Nephron progenitor cell (in vitro differentiated cells): ENCODE measurements at places on chromosomes 12 and 14.

DNA sequence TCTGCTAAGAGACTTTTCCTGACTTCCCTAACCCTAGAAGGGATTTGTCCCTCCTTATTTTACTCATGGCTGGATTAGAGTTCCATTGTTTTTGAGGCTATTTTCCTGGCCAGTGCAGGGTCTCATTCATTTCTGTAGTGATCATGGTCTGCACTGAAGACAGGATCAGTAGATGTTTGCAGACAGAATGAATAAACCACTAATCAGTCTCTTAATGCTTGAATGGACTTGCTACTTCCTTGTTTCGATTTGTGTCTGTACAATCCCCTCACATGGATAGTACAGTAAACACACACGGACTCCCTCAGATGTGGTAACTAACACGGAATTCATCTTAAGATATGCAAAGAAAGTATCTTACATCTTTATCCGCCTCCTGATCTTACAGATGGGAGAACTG, 102.6 kb upstream of the PRB2 start:
- H3K36me3 ChIP-seq, result no peaks in the 10 kb centered on the region
- peaks cover 56% of the 10 kb centered on the region for H3K27me3 ChIP-seq
- no peak for DNase-seq
- H3K27ac ChIP-seq, result no peak overlapping the region
- H3K4me3 ChIP-seq, result no peak overlapping the region

DNA sequence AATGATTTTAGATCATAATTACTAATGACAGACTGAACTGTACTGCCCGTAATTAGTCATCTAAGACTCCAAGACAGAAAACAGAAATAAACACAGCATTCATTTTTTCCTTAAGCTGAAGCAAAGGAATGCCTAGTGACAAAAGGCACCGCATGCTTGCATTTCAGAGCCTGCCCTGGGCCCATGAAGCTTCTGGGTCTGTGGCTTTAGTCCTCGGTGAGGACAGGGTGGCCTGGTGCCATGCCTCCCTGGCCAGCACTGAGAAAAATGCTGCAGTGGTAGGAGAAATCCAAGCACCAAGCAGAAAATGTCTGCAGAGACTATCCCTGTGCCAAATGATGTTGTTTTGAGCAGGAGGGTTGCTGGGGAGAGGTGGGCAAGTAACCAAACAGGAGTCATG, 171.6 kb downstream of the CALM1 start:
- no peak overlapping the region for H3K27ac ChIP-seq
- H3K4me3 ChIP-seq, result no peak overlapping the region
- DNase-seq, result no peak
- peaks cover 8% of the 10 kb centered on the region for H3K36me3 ChIP-seq
- peaks cover 43% of the 10 kb centered on the region for H3K4me1 ChIP-seq
- H3K27me3 ChIP-seq, result peaks cover 7% of the 10 kb centered on the region

- peaks cover 90% of the 10 kb centered on the region for H3K36me3 ChIP-seq
- H3K4me1 ChIP-seq, result peaks cover 10% of the 10 kb centered on the region
- H3K27me3 ChIP-seq, result no peaks in the 10 kb centered on the region
- peak; percentile 38 for DNase-seq
- H3K27ac ChIP-seq, result peak overlapping the region; percentile 61
Measured at GRCh38 chr12:56029666-56030293, 8.9 kb downstream of the IKZF4 start.

DNA sequence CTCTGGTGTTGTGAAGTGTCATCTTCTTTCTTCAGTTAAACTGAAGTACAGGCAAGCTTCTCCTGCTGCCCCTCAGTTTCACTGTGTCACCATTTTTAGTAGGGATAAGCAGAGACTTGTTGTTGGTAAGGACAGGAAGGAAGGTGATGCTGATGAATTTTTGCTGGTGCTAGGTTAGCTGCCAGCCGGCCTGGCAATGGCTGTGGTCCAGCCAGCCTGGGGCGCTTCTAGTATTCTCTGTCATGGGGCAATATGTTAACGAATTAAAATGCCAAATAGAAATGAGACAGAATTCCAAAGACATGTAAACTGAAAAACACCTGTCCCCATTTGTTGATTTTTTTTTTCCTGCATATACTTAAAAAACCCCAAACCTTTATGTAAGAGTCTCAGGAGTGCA, 602.9 kb downstream of the DIO2 start:
- DNase-seq, result no peak
- H3K4me3 ChIP-seq, result no peak overlapping the region
- no peaks in the 10 kb centered on the region for H3K36me3 ChIP-seq
- no peaks in the 10 kb centered on the region for H3K27me3 ChIP-seq
- peaks cover 28% of the 10 kb centered on the region for H3K4me1 ChIP-seq
- H3K27ac ChIP-seq, result peak overlapping the region; percentile 24

DNA sequence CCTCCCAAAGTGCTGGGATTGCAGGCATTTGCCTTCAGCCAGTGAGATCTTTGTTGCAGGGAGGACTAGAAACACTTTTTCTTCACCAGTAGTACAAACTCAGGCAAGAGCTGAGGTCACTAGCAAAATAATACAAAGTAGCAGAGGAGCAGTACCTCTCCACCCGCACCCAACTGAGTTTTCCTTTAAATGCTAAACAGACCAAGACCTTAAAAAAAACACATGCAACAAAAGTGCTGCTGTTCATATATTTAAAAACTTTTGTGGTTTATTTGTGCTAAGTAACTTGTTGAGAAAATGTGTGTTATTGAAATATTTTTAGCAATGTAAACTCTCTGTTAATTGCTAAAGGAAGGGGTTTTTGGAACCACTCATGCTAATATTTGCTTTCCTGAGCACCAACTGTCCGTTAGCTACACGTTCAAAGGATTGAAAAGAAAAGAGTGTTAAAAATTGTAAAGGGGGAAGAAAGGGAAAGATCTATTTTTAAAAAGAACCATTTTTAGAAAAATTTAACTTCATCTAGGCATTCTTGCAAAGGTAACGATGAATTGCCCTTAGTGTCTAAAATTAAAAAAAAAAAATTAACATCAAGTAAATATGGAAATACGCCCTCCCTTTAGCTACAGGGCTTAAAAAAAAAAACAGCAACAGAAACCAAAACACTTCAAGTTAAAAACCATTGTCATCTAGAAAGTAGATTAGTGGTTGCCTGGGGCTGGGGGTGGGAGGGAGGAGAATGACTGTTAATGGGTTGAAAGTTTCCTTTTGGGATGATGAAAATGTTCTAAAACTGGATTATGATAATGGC, 114.0 kb upstream of the KRAS start:
- no peaks in the 10 kb centered on the region for H3K36me3 ChIP-seq
- DNase-seq, result no peak
- no peak overlapping the region for H3K4me3 ChIP-seq
- no peaks in the 10 kb centered on the region for H3K27me3 ChIP-seq
- H3K27ac ChIP-seq, result no peak overlapping the region

DNA sequence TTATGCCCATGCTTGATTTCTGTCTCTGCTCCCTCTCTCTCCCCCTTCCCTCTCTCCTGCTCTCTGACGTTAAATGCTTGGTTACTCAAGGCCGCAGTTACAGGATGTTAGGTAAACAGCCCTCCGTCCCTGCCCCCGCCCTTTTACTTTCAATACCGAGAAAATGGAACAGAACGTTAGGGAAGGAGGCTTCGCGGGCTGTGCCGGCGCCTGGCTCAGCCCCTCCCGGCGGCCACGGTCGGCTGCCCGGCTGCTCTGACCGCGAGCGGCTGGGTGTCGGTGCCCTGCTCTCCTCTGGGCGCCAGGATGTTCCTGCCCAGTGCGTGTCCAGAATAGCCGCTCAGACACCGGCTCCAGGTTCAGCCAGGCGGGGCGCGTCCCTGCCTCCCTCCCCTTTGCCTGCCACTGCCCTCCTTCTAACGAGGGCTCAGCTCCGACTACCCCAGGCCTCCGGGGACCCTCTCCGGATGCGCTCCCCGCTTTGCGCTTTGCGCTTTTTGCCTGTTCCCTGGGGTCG, 166.1 kb downstream of the ADCK1 start:
- H3K27me3 ChIP-seq, result peaks cover 76% of the 10 kb centered on the region
- H3K4me1 ChIP-seq, result peaks cover 6% of the 10 kb centered on the region
- no peaks in the 10 kb centered on the region for H3K36me3 ChIP-seq
- peak; percentile 70 for DNase-seq
- H3K4me3 ChIP-seq, result peak overlapping the region; percentile 74
- no peak overlapping the region for H3K27ac ChIP-seq

DNA sequence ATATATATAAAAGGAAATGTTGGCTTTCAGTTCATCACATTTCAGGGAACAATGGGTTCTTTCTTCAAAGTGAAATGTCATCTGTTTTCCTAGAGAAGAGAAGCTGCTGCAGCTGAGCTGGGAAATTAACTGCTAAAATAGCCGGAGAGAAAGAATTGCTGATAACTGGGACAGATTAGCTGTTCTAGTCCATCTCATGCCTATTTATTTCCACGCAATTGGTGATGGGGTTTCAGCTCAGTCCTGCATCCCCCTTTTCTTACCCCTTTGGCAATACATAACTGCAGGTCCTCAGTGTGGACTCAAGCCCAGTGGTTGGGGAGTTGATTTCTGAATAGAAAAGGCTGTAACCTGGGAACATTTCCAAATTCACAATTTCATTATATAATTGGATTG, 436.9 kb upstream of the TMEM132C start:
- H3K4me1 ChIP-seq, result peaks cover 17% of the 10 kb centered on the region
- H3K36me3 ChIP-seq, result peaks cover 11% of the 10 kb centered on the region
- no peak overlapping the region for H3K27ac ChIP-seq
- H3K27me3 ChIP-seq, result peaks cover 7% of the 10 kb centered on the region
- H3K4me3 ChIP-seq, result no peak overlapping the region

DNA sequence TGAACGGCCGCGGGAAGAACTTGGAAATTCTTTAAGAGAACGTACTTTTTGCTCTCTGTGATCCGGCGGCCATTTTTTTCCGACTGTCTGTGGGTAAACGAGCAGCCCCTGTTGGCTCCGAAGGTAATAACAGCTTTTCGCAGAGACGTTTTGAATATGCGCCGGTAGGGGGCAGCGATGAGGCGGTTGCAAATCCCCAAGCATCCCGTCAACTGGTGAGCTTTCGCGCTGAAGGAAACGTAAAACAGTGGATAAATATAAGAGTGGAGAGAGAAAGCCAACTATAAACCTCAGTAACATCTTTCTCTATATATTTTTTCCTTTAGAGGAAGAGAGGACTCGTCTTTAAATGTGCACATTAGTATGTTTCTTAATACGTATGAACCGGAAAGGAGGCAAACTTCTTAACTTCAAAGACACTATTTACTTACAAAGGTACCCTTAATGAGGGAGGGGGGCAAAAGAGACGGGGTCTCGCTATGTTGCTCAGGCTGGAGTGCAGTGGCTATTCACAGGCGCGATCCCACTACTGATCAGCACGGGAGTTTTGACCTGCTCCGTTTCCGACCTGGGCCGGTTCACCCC, 9.6 kb upstream of the NEMF start:
- no peak overlapping the region for H3K27ac ChIP-seq
- H3K4me1 ChIP-seq, result peaks cover 19% of the 10 kb centered on the region
- DNase-seq, result peak; percentile 83
- no peak overlapping the region for H3K4me3 ChIP-seq
- no peaks in the 10 kb centered on the region for H3K27me3 ChIP-seq

DNA sequence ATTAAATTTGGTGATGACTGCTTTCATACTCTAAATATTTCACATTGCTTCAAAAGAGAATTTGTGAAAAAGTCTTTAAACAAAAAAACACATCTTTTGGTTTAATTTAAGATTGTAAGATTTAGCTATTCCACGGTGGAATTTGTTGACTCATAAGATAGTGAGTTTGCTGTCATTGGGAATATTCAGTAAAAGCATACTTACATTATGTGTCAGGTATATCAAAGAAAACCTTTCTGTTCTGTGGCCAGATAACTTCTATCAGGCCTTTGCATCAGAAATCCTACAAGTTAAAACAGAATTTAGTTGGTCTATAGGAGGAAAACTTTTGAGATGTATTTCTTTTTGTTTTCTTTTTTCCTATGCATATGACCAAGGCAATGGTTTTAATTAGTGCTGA, 148.8 kb upstream of the E2F7 start:
- no peak for DNase-seq
- no peaks in the 10 kb centered on the region for H3K36me3 ChIP-seq
- no peak overlapping the region for H3K27ac ChIP-seq
- H3K27me3 ChIP-seq, result no peaks in the 10 kb centered on the region
- H3K4me3 ChIP-seq, result no peak overlapping the region
- H3K4me1 ChIP-seq, result no peaks in the 10 kb centered on the region

DNA sequence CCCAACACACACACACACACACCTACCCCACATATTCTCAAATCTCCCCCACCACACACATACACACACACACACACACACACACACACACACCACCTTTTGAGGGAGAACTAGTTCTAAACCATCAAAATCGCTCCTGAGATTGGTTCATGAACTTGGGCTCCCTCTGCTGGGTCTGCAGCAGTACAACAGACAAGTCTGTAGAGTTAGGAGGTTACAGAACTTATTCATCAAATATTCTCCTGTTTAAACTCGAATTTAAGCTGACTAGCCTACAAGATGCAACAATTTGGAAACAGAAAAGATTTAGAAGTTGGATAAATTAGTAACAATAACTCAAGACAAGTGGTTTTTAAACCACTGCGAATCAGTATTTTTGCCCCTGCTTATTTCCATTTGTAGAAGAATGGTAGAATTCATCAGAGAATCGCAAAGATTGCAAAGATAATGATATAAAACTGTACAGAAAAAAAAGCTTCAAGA, 136.4 kb upstream of the USP15 start:
- no peaks in the 10 kb centered on the region for H3K27me3 ChIP-seq
- no peak overlapping the region for H3K27ac ChIP-seq
- H3K36me3 ChIP-seq, result no peaks in the 10 kb centered on the region
- peak; percentile 59 for DNase-seq
- peaks cover 4% of the 10 kb centered on the region for H3K4me1 ChIP-seq

DNA sequence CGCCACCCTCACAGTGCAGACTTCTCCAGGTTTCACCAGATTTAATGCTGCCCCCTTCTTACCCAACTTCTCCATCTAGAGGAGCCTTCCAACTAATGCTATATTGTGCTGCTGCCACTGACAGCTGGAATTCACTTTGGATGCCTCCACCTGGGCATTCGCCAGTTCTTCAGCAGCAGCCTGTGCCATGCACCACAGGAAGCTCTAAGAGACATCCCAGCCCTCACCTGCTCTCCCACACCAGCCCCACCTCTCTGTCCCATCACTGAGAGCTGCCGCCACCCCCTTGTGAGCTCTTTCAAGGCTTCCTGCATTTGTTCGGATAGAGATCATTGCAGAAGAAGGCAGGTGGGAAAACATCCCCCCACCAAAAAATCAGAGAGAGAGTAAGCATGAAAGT, 4.6 kb upstream of the KRT2 start:
- no peaks in the 10 kb centered on the region for H3K4me1 ChIP-seq
- no peak overlapping the region for H3K27ac ChIP-seq
- no peak overlapping the region for H3K4me3 ChIP-seq
- no peak for DNase-seq

GRCh38 chr12:113853491-113853890, 112.6 kb downstream of the RBM19 start:
- H3K4me3 ChIP-seq, result no peak overlapping the region
- H3K27ac ChIP-seq, result no peak overlapping the region
- H3K4me1 ChIP-seq, result peaks cover 81% of the 10 kb centered on the region
- H3K36me3 ChIP-seq, result no peaks in the 10 kb centered on the region
